Ovary (tissue), 10 donors: ENCODE measurements at places on chromosomes 5 and 9.

GRCh38 chr9:75390951-75391350, 302.6 kb downstream of the OSTF1 start:
- DNase-seq = no peak

DNA sequence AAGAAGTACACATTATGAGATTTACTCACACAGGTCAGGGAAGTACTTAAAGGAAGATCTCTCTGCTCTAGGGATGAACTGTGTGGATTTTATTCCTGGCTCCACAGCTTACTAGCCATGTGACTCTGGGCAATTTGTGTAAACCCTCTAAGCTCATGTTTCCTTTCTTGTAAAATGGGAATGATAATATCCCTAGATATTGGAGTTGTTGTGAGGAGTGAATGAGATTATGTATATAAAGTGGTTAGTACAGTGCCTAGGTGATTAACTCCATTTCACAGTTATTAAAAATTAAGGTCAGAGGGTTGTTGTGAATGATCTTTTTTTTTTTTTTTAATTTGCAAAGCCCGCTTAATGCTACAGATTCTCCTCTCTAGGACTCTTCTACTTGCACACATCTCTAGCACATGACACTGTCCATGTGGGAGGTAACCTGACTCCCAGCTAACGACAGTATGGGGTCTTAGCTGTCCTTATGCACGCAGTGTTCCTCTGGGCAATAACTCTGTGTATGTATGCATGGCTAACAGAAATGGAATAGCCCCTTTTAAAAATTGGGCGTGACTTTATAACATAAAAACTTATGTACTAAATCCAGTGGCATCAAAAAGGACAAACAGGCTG, 23.9 kb upstream of the MYOT start:
- no peak for DNase-seq

GRCh38 chr9:98379572-98379971, 124.1 kb upstream of the TBC1D2 start:
- no peak for DNase-seq

DNA sequence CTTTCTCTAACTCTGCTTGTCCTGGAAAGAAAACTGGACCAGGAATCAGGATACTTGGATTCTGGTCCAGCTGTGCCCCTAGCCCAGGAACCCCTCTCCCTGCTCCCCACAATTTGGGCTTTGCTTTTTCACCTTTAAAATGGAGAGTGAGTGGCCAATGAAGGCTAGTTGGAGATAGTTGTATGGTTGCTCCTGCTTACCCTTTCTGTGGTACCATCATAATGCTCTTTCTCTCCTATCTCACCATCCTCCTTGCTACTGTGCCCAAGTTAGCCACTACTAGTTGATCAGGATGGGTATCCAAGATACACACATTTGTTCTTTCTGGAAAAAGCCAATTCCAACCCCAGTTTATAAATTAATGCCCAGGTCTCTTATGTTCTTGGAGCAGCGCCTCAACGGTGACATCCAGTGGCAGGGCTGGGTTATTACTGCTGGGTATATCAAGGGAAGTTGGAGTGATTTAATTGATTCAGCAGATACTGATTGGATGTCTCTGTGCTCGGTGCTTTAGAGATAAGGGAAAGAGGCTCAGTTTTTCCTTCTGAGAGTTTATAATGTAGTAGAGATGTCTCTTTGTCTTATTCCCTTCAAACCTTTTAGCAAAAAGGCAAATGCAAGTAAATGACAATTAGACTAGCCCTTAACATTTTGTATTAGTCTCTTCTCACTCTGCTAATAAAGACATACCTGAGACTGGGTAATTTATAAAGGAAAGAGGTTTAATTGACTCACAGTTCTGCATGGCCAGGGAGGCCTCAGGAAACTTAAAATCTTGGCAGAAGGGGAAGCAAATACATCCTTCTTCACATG, 38.5 kb downstream of the FAXDC2 start:
- peak; percentile 65 for DNase-seq

- no peak for DNase-seq
Observed at GRCh38 chr9:97763874-97764273, 66.7 kb upstream of the XPA start.

- DNase-seq = no peak
Observed at GRCh38 chr5:32273821-32274220, 38.9 kb downstream of the MTMR12 start.

- no peak for DNase-seq
Observed at GRCh38 chr9:20786807-20787206, 102.7 kb downstream of the FOCAD start.

- no peak for DNase-seq
Observed at GRCh38 chr5:137858223-137858916, 9.3 kb upstream of the MYOT start.
